ENCODE measurements at places on chromosomes 2 and 18.
A peak's percentile ranks its signal among the peaks of the same experiment; 100 is the strongest.

GRCh38 chr2:1369905-1370304, 43.4 kb upstream of the TPO start:
- no peak for DNase-seq

- DNase-seq: no peak
Measured at GRCh38 chr2:178707476-178707875, 99.7 kb downstream of the TTN start.

DNA sequence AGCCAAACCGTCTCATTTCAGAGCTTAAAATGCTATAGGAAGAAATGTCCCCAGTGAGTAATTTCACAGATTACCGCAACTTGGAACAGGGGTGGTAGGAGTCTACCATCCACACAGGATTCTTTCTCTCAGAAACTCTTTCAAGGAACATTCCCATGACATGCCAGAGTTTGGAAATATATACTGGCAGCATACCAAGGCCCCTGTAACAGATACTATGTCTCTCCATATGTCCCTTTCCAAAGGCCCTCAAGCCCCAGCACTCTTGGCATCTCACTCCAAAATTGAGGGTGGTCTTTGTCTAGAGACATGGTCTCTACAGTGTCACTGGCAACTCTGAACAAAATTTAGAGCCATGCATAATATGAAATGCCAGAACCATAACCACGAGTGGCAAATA, 11.0 kb downstream of the FIGLA start:
- no peak for DNase-seq

DNA sequence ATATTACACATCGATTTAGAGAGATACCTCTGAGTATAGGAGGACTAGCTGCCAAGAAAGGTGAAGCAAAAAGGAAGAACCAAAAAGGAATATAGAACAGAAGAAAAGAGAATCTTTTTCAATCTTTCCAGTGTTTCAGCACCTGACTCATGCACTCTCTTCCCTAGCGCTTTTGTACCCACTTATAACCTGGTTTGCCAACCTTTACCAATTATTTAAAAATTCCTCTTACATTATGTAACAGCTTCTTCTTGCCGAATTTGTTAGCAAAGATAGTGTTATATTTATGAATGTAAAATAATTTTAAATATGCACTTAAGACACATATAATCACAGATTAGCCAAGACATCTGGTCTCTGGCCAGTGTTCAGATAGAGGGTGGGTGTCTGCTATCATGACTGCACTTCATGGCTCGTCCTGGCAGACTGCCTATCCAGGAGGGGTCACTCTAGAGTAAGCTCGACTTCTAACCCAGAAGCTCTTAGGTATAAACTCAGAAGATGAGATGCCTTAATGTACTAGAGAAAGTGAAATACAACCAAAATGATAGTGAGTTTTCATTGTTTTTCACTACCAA, 122.9 kb downstream of the ATAD2B start:
- peak; percentile 10 for DNase-seq

DNA sequence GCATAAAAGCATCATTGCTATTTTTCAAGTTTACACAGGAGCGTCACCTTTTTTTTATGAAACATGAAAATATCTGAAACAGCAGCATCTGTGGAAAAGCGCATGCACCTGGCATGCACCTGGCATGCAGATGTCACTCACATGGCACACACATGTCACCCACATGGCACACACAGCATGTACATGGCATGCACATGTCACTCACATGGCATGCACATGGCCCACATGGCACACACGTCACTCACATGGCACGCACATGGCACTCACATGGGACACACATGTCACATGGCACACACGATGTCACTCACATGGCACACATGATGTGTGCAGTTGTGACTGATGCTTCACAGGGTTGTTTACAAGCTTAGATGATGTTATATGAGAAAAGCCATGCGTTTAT, 188.0 kb downstream of the ZNF407 start:
- DNase-seq: no peak

- no peak for DNase-seq
Measured at GRCh38 chr2:134671513-134671912, 47.3 kb downstream of the TMEM163 start.

DNA sequence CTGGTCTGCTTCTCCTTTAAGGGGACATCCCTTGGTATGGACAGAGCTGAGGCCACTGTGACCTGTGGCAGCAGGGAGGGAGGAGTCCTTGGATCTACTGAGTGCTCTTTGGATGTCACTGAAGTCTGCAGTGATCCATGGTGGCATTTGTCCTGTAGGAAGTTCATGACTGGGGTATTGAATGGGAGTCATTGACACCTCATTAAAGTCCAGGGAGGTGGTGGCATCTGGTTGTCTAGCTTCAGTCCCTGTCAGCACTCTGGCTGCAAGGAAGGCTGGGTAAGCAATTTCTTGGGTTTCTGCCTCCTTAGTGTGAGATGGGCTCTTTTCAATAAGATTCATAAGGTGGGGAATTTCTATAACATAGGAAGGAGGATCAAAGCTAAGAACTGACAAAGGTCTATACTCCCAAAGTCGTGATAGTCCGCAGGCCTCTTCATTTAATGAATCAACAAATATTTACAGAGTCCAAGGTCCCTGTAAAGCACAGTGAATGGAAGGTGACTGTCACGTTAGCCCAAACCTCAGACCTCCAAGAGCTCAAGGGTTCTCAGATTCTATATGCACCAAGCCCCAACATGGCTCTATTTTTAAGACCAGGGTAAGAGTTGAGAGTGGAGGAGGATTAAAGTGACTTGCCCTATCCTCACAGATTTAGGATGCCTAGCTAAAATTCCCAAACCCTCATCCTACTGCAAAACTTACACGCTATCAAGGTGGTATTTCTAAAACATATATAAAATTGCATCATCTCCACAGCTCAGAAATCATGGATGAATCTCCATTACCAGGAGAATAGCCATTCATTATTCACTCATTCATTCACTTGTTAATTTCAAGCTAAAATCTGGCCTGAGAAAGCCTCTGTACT, 40.2 kb downstream of the THNSL2 start:
- no peak for DNase-seq

DNA sequence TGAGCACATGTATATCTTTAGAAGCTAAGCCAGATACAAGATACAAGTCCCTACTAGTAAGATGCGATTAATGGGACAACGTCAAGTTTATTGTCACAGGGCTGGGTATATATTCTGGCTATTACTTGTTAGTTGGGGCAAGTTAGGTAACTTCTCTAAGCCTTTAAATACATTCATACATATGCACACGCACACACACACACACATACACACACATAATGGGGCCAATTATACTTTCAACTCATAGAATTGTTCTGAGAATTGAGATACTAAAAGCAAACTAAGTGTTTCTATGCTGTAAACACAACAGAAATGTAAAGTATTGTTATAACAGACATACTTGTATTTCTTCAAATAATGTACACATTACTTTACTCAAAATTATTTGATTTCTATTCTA, 116.1 kb downstream of the BCL2 start:
- no peak for DNase-seq

GRCh38 chr18:78579449-78579848, 400.2 kb upstream of the SALL3 start:
- no peak for DNase-seq

DNA sequence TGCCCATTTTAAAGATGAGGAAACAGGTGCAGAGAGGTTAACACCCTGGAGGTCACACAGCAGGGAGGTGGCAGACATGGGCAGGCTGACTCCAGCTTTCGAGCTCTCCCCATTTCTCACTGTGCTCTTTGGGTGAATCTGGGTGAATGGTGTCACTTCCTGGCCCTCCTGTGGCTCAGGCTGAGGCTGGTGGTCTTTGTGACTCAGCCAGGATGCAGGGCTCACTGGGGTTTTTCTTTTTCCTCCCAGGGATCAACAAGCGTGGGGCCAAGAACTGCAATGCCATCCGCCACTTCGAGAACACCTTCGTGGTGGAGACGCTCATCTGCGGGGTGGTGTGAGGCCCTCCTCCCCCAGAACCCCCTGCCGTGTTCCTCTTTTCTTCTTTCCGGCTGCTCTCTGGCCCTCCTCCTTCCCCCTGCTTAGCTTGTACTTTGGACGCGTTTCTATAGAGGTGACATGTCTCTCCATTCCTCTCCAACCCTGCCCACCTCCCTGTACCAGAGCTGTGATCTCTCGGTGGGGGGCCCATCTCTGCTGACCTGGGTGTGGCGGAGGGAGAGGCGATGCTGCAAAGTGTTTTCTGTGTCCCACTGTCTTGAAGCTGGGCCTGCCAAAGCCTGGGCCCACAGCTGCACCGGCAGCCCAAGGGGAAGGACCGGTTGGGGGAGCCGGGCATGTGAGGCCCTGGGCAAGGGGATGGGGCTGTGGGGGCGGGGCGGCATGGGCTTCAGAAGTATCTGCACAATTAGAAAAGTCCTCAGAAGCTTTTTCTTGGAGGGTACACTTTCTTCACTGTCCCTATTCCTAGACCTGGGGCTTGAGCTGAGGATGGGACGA, 13.2 kb downstream of the ITM2C start:
- DNase-seq: peak; percentile 34

GRCh38 chr2:70515938-70516337, 37.7 kb downstream of the TGFA start:
- DNase-seq: peak; percentile 41

GRCh38 chr2:233133239-233133638, 73.1 kb downstream of the INPP5D start:
- DNase-seq: no peak

DNA sequence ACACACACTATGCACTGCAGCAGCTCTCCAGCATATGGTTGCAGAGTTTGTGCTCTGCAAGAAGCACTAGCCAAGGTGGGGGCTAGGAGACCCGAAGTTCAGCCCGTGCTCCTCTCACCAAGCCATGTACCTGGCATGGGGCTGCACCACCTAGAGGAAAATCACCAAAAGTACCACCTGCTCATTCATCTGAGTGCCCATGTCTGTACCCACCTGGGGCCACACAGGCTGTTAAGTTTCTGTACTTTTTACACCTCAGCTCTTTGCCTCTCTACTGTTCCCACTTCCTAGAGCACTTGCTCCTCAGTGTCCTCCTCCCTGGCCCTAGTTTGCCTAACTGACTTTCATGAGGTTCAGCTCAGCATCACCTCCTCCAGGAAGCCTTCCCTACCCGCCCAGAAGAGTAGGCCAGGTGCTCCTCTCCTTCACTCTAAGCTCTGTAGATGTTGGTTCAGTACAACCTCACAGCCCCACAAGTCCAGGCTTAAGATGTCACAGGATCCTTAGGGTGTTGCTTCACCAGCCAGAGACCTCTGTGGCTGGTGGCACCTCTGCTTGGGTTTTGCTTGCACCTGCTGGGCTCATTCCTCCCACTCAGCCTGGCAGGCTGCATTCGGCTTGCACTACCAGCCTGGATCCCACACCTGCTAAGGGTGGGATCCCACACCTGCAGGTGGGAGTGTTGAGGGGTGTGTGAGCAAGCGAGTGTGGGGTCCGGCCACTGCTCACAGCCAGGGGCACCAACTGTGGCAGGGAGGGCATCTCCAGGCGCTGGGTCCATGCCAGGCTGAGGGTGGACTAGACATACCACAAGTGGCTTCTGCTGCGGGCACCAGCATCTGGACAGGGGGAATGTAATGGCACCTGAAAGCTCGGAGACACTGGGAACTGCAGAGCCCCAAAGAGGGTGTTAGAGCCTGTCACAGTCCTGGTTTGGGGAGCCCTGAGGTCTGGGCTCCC, 10.2 kb upstream of the TFCP2L1 start:
- no peak for DNase-seq

DNA sequence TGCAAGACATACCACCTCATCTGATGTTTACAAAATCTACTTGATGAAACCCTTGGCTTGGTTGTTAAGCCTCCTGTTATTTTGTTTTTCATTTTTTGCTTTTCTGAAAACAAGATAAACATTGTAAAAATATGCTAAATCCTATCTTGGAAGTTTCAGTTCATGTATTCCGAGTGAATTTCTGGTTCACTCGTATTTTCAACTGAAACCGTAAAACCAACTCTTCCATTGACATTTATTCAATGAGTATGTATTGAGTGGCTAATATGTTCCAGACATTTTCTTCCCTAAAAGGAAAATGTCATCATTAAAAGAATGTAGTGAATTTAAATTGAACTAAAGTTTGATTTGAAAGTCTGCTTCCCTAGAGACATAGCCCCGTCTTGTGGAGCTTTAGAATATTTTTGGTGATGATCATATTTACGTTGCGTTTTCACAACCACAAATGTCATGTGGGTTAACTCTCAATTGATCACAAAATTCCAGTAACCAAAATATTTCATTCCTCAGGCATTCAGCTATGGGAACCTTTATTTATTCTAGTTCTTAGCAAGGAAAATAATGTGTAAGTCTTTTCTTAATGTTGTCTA, 204.2 kb downstream of the MBD2 start:
- DNase-seq: no peak

DNA sequence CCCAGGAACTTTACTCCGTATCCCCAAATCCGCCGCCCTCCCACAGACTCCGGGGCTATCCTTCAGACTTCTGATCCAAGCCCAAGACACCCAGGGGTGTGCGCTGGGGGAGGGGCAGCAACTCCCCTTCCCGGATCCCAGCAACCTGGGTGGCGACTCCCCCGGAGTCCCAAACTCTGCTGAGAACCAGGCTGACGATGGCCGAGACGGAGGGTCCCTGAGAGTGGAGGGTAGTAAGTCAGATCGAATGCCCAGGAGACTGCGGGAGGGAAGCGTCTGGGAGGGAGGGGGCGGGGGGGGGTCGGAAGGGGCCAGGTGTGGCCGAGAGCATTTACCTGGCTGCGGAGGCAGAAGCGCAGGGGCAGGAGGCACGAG, 7.0 kb upstream of the TNS1 start:
- DNase-seq: no peak

DNA sequence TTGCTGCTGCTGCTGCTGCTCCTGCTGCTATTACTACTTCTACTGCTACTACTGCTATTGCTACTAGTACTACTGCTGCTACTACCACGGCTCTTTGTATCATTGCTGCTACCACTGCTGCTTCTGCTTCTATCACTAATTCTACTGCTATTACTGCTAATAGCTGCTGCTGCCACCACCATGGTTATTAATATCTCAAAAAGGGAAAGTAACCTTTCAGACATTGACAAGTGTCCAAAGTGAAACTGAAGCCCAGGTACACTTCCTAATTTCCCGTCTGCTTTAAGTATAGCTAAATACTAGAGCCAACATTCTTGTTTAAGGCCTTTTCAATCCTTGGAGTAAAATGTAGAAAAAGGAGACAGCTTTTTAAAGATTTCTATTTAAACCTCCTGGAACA, 45.4 kb upstream of the EHBP1 start:
- DNase-seq: no peak

- no peak for DNase-seq
Measured at GRCh38 chr2:45777996-45778719, 126.7 kb downstream of the PRKCE start.

GRCh38 chr2:44543773-44544725, 182.3 kb downstream of the CAMKMT start:
- DNase-seq: no peak

DNA sequence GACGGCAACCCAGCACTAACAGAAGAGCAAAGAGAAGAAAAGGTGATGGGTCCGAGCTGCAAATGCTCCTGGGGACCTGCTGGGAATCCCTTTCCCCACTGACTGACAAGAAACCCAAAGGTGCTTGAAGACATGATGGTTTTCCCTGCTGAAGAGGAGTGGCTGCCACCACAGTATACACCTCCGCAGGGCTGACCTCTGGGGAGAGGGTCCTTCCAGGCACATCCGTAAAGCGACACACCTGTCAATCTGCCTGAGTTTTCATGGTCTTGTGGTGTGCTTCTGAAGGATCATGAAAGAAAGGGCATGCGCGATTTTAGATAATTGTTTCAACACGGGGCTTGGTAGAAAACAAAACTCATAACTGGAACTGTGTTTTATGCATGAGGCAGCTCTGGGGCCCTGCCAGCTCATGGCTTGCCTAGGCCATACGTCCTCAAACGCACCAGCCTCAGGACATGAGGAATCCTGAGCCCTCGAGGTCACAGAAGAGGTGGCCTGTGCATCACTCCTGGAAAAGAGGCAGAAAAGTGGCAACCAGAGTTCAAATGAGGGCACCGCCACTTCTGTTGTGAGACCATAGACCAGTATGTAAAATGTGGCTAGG, 51.8 kb downstream of the SERTAD2 start:
- DNase-seq: no peak

Measured in activated CD4-positive, alpha-beta T cell treated with anti-CD3 and anti-CD28 coated beads, Interleukin-2, Interleukin-6, amounts not matched to agents 100 ng/mL and 50 ng/mL, durations not matched to agents 16 hours and 8 hours (primary cell).